Uterus (tissue), 4 donors: ENCODE measurements at places on chromosomes 7 and 10. TPM values are rescaled to one million over a fixed set of nuclear protein-coding genes. Genes with fewer than 3 reads are reported as not detected.
A peak's percentile ranks its signal among the peaks of the same experiment; 100 is the strongest.

POLR2J2 gene
- 3.3 TPM for total RNA-seq

CYP2C18 gene
- not detected for total RNA-seq

USP54 gene
- 58.8 TPM for total RNA-seq

SVIL gene
- 108 TPM for total RNA-seq

PLEKHS1 gene
- total RNA-seq: 0.14 TPM

XRCC2 gene
- total RNA-seq: not detected

FAM237B gene
- not detected for total RNA-seq

SLC13A1 gene
- not detected for total RNA-seq

DNA sequence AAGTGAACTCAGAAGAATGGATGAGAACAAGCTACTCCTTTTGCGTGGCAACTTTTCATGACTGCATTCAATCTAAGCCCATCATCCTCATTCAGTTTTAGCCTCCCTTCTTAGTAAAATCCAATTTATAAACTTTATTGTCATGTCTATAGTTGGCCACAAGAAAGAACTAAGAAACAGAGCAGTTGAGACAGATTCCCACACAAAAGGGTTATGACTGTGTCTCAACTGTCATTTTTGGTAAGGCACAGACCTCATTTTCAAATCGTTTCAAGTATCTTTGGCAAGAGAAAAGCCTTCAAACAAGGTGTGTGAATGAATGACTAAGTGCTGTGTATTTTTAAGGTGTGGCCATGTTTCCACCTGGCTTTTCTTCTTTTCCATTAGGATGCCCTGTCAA lies 84.2 kb upstream of the CREB5 start:
- H3K4me3 ChIP-seq: no peak overlapping the region
- no peaks in the 10 kb centered on the region for H3K27me3 ChIP-seq
- no peak for DNase-seq
- H3K4me1 ChIP-seq: no peaks in the 10 kb centered on the region

- H3K36me3 ChIP-seq: no peaks in the 10 kb centered on the region
- no peaks in the 10 kb centered on the region for H3K27me3 ChIP-seq
- H3K27ac ChIP-seq: peak overlapping the region; percentile 72
- no peak overlapping the region for H3K4me3 ChIP-seq
- H3K4me1 ChIP-seq: peaks cover 15% of the 10 kb centered on the region
These were observed 29.6 kb upstream of the EIF5AL1 start for GRCh38 chr10:79482741-79483140.

- no peak overlapping the region for H3K4me3 ChIP-seq
- no peaks in the 10 kb centered on the region for H3K27me3 ChIP-seq
- H3K4me1 ChIP-seq: no peaks in the 10 kb centered on the region
- no peak overlapping the region for H3K27ac ChIP-seq
These were observed 107.2 kb upstream of the STEAP1B start for GRCh38 chr7:22607180-22607579.

GRCh38 chr10:132136097-132136521 lies 50.6 kb upstream of the DPYSL4 start:
- DNase-seq: no peak
- no peak overlapping the region for H3K4me3 ChIP-seq
- H3K4me1 ChIP-seq: no peaks in the 10 kb centered on the region
- no peak overlapping the region for H3K27ac ChIP-seq

DNA sequence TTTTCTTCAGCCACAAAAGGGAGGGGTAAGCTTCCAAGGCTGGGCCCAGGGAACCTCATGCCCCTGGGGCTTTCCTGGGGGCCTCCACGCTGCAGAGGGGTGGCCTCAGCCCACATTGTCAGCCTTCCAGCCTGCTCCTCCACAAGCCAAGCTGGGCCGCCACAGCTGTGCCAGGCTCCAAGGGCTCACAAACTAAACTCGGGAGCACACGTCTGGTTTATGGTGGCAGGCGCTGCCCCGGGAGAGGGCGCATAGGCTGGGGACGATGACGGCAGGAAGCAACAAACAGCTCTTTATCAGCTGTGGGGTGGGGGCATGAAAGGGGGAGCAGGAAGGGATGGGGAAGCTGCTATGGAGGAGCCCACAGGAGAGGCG lies 6.3 kb upstream of the CDH23 start:
- H3K4me3 ChIP-seq: no peak overlapping the region
- H3K36me3 ChIP-seq: no peaks in the 10 kb centered on the region
- H3K27ac ChIP-seq: no peak overlapping the region
- no peak for DNase-seq
- H3K27me3 ChIP-seq: no peaks in the 10 kb centered on the region

DNA sequence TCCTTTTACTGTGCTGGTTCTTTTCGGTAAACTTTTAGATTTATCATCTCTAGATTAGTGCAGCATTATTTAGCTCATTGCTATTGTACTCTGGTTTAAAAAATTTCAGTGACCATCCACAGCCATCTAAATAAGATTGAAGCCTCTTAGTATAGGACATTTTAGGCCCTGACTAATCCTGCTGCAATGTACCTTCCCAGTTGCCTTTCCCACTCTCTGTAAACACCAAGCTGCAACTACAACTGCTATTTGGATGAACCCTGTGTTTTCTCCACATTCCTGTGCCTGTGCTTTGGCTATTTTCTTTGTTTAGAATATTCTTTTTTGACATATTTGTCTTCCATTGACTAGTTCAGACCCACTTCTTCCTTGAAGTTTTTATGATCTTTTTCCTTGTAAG lies 314.6 kb downstream of the AUTS2 start:
- no peak overlapping the region for H3K4me3 ChIP-seq
- no peak overlapping the region for H3K27ac ChIP-seq
- DNase-seq: no peak
- H3K4me1 ChIP-seq: no peaks in the 10 kb centered on the region
- no peaks in the 10 kb centered on the region for H3K36me3 ChIP-seq

DNA sequence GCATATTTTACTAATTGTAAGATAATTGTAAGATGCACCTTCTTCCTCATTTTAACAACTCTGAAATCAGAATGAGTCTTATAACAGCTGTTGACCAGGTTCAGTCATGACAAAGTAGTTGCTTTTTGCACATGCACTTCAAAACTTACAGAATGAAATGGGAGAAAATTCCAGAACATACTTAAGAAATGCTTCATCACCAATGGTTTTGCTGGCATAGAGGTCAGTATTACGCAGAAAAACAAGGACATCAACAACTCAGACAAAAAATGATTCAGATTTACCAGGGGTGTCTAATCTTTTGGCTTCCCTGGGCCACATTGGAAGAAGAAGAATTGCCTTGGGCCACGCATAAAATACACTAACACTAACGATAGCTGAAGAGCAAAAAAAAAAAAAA lies 13.3 kb downstream of the COL28A1 start:
- H3K27ac ChIP-seq: no peak overlapping the region
- DNase-seq: no peak
- no peaks in the 10 kb centered on the region for H3K27me3 ChIP-seq
- H3K4me1 ChIP-seq: no peaks in the 10 kb centered on the region

GRCh38 chr10:29980084-29980483 lies 79.3 kb downstream of the JCAD start:
- no peak overlapping the region for H3K27ac ChIP-seq
- no peaks in the 10 kb centered on the region for H3K27me3 ChIP-seq
- no peak for DNase-seq
- no peaks in the 10 kb centered on the region for H3K4me1 ChIP-seq
- H3K4me3 ChIP-seq: no peak overlapping the region

DNA sequence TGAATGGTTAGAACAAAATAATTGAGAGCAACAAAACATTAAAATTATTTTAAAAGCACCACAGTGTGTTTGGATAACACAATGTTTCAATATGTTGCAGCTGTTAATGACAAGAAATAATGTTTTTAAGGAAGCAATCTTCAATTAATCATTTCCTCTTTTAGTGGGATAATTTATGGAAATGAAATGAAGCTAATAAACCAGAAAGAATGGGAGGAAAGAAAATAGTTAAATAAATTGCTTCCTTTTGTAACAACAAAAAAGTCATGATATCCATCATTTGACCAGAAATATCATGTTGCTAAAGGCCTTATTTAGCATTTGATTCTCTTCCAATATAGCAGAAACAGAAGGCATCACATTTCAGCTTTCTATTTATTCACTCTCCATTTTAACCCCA lies 224.5 kb downstream of the SEMA3A start:
- no peak for DNase-seq
- H3K4me3 ChIP-seq: no peak overlapping the region
- H3K27ac ChIP-seq: no peak overlapping the region
- no peaks in the 10 kb centered on the region for H3K27me3 ChIP-seq
- no peaks in the 10 kb centered on the region for H3K4me1 ChIP-seq
- H3K36me3 ChIP-seq: no peaks in the 10 kb centered on the region

DNA sequence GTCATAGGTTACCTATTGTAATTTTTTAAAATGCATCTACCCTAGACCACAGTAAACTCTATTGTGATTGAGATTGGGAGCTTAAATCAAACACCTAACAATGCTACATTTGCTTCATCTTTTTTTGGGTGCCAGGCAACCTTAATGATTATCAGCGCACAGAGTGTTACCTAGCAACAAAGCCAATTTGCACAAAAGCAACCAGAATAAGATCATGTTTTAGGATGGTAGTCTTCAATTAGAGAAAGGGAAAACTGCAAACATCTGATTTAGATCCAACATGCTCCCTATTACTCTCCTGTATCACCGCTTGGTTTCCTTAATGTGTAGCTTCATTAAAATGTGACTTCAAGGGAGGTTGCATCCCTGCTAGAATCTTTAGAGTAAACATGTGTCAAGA lies 226.9 kb downstream of the ABCA13 start:
- no peak for DNase-seq
- no peak overlapping the region for H3K4me3 ChIP-seq
- H3K4me1 ChIP-seq: no peaks in the 10 kb centered on the region
- H3K27me3 ChIP-seq: no peaks in the 10 kb centered on the region
- no peak overlapping the region for H3K27ac ChIP-seq
- no peaks in the 10 kb centered on the region for H3K36me3 ChIP-seq

DNA sequence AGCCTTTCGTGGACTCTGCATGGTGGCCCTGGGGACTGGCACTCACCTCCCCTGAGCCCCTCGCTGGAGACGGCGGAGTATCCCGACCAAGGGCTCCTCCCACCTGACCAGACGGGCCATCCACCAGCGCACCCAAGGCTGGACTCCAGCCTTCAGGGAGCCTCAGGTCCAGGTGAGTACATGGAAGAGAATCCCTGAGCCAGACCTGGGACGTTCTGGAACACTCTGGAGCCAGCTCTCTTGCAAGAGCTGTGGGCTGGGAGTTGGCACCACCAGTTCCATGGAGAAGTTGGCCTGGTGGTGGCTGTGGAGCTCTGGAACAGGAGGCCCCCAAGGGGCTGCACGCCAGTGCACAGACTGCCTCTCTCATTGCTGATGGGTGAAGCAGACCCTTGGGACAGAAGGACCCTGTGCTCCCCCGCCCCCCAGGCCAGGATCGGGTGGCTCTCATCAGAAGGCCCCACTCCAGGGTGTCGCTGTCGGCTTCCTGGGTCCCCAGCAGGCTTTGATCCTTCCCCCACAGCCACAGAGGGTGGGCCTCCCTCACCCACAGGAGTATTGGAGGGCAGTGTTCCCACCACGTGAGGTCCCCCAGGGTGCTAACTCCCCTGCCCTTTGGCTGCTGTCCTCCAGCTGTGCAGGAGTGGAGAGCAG lies 189.9 kb downstream of the EBF3 start:
- peak; percentile 5 for DNase-seq
- H3K4me3 ChIP-seq: no peak overlapping the region

DNA sequence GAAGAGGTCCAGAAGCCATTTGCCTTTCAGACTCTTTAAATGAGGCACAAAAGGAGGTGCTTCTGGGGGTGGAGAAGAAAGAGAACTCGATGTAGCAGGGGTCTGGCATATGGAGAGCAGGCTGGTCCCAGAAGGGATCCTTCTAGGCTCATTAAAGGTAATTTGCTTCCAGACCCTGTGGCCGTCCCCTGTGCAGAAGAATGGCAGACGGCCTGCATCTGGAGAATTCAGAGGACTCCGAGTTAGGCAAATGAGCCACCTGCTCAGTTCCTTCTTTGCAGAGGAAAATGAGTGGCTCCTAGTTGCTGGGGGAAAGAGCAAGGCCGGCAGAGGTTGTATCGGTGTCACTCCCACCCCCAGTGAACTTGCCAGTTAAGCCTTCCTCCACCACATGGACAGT lies 73.8 kb upstream of the FAM180A start:
- H3K27me3 ChIP-seq: no peaks in the 10 kb centered on the region
- no peak for DNase-seq
- H3K4me3 ChIP-seq: no peak overlapping the region
- H3K27ac ChIP-seq: no peak overlapping the region
- H3K36me3 ChIP-seq: no peaks in the 10 kb centered on the region

DNA sequence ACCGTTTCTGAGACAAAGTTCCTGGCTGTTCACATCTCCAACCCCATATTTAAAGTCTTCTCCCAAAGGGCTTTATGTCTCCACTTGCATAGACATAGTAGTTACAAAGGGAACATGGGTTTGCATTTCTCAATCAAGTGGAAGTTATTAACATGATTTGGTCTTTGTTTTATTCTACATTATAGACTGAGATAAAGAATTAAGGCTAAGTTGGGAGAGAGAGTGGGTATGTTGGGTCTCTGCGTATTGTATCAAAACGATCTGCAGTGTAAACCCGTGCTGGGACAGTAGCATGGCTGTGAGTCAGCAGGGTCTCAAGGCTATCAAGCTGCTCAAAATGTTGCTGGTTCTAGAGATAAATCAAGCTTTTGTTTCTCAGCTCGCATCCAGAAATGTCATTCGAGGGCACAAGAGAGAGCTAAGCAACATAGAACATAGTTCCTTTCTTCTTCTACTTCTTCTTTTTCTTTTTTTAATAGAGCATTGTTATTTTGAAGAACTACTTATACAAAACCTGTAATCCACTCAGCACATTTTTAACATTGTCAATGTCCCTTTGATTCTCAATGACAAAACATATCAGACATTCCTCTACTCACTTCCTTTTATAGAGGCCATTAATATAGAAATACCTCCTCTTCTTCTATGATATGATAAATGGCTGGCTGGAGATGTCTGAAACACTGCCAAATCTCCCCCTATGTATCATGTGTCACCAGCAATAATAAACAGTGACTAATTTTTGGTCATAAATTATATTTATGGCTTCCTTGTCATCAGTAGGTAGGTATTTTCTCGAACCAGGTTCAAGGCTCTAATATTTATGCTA lies 34.5 kb upstream of the RHOBTB1 start:
- DNase-seq: no peak
- no peak overlapping the region for H3K27ac ChIP-seq
- H3K4me1 ChIP-seq: no peaks in the 10 kb centered on the region
- H3K4me3 ChIP-seq: no peak overlapping the region
- no peaks in the 10 kb centered on the region for H3K36me3 ChIP-seq

DNA sequence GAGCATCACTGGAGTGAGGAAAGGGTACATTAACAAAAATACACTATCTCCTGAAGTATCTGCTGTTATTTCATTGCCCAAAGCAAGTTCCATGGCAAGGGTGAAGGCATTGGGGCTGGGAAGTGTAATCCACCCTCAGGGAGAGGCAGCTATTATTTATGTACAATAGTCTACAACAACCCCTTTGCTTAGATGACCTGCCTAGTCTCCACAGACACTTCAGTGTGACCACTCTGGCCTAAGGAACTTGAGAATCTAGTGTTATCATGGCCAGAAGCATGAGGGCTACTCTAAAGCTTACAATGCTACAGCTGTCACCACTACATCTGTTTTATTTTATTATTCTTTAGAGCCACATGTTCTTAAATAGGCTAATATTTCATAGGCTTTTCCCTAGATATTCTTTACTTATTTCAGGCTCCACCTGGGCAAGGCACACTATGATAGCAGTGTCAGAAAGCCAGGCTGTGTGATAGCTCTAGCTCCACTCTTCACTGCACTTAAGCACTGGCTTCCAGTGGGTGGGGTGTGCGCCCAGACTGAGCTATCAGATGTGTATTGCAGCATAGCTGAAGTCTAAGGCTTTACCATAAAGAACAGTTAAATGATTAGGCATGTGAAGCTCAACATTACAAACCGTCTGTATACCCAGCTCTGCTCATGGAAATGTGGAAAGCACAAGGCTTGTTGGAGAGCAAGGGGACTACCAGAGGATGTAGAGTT lies 117.0 kb upstream of the CCDC6 start:
- H3K4me3 ChIP-seq: no peak overlapping the region
- H3K36me3 ChIP-seq: no peaks in the 10 kb centered on the region
- DNase-seq: no peak
- H3K27ac ChIP-seq: no peak overlapping the region
- no peaks in the 10 kb centered on the region for H3K27me3 ChIP-seq
- H3K4me1 ChIP-seq: no peaks in the 10 kb centered on the region
